ENCODE measurements at places on chromosomes 11 and 22.
A peak's percentile ranks its signal among the peaks of the same experiment; 100 is the strongest.

GRCh38 chr11:79139900-79140299, 300.9 kb downstream of the TENM4 start:
- DNase-seq = no peak

DNA sequence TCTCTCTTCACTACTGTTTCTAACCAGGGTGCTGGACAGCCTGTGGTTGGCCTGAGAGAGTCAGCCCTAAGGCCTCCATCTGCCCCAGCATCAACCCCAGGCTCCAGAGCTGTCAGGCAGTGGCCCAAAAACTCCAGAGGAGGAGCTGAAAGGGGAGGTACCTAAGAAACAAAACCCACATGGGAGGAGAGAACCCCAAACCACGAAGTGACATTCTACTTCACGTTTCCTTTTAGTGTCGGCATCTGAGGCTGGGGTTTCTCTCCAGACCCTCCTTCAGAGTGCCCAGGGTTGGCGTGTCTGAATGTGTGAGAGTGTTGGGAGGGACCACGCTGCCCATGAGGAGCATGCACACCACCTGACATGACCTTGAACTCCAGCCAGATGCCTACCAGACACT, 69.8 kb upstream of the NNMT start:
- no peak for DNase-seq

DNA sequence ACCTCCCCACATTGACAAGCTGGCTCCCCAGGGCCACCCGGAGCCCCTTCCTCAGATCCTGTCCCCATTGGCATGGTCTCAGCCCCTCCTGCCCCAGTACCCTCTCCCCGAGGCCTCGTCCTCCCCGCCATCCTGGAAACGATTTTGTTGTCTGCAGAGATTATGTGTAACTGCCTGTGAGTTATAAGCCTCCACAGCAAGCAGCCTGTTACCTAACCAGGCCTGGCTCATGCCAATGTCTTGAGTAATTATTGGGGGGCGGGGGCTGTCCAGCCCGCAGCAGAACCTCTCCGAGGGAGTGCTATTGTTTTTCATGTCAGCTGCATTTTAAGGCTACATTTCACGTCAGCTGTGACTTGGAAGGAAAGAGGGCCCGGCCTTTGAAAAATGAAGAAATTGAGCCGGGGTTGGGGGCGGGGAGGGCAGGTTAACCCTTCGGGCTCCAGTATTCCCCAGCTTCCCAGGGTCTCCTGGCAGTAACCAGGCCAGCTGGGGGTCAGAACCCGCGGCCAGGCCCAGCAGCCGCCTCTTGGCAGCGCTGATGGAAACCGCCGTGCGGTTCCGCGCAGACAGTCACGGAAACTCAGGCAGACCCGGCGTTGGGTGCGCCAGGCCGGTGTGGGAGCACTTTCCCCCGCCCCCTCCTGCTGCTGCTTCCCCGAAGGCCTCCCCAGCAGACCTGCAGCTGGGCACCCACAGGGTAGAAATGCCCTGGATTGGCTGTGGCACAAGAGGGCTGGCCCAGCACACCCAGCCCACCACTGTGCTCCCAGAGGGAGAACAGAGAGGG, 59.5 kb downstream of the CDKN1C start:
- no peak for DNase-seq

GRCh38 chr22:42134100-42135020, 3.8 kb upstream of the CYP2D6 start:
- DNase-seq = no peak

DNA sequence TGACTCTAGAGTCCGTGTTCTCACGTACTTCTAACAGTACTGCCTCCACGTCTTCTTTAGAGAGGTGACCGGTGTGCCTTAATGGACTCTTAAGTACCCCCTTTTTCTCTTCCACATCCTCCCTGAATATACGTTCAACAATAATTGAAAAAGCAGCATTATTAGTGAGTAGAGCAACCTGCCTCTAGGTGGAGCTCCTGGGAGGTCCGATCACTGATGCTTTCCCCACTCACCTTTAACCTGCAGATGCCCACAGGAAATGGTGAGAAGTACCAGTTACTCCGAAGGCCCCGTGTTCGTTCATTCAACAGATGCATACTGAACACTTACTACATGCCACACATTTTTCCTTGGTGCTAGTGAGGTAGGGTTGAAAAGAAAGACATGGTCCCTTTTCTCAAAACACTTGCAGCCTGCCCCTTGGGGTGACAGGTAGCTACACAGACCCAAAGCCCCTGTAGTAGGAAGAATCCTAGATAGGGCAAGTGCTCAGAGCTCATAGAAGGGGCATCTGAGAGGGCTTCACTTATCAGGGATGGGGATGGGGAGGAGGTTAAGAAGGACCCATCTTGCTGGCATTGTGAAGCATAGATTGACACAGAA, 72.7 kb downstream of the FEZ1 start:
- no peak for DNase-seq

GRCh38 chr11:26743622-26744021, 21.8 kb upstream of the SLC5A12 start:
- DNase-seq = no peak

DNA sequence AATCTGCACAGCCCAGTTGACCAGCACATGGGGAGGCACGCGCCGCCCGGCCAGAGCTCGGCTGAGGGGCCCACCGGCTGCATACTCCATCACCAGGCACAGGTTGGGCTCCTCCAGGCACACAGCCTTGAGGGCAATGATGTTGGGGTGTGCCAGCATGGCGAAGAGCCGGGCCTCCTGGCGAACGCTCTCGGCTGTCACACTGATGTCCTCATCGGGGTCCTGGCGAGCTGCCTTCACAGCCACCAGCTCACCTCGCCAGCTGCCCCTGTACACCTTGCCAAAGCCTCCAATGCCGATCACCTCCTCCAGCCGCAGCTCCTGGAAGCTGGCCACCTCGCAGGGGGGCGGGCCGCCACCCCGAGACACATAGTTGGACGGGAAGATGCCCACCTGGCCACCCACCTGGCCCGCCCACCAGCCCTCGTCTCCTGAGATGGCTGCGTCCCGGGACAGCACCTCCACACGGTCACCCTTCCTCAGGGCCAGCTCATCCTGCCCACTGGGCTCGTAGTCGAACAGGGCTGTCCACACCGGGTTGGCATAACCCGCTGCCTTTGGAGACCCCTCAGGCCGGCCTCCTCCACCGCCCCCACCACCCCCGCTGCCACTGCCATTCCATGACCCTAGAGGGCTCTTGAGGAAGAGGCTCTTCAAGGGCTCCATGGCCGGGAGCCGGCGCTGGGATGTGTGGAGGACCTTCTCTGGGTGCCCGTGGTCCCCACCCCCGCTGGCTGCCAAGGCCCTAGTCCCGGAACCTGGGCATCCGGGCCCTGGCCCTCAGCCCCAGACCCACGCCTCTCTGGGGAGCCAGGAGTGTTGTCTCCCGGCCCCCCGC, 711 bp downstream of the MAP3K11 start:
- no peak for DNase-seq

DNA sequence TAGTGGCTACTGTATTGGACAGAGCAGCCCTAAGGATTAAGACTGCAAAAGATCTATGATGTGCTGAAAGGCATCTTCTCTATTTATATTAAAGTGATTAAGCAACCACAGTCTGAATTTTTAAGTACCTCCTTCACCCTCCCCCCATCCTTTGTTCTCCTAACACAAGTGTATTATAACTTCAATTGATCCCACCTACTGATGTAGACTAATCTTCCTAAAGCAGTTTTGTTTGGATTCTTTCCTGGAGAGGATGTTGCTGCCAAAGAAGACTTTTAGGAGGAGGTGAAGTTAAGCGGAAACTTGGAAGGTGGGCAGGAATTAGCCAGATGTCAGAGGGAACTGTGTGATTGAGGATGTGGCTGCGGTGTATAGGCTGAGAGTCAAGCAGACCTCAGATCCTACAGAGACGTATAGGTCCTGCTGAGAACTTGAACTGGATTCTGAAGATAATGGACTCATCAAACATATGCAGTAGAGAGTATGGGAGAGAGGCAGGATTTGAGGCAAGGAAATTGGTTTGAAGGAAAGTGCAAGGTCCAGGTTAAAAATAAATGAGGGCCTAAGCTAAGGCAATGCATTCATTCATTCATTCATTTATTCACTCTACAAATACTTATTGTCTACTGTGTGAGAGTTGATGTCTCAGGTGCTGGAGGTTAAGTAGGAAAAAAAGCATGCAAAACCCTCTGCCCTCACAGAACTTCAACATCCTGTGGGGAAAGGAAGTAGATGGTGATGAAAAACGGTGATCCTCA, 5.2 kb upstream of the RASSF10 start:
- no peak for DNase-seq

- peak; percentile 39 for DNase-seq
Measured at GRCh38 chr22:43136255-43136654, 6.9 kb downstream of the MCAT start.

GRCh38 chr11:120249279-120250262, 9.6 kb downstream of the POU2F3 start:
- DNase-seq = no peak

GRCh38 chr11:9069862-9070470, 21.4 kb downstream of the SCUBE2 start:
- no peak for DNase-seq

GRCh38 chr22:25853078-25853477, 111.1 kb downstream of the MYO18B start:
- DNase-seq = no peak

GRCh38 chr22:49954354-49954753, 6.2 kb upstream of the PIM3 start:
- no peak for DNase-seq

- no peak for DNase-seq
Measured at GRCh38 chr11:43708776-43709175, 28.2 kb downstream of the HSD17B12 start.

- no peak for DNase-seq
Measured at GRCh38 chr11:126915430-126915829, 85.1 kb downstream of the KIRREL3 start.

GRCh38 chr11:19429108-19429760, 188.5 kb upstream of the E2F8 start:
- no peak for DNase-seq

GRCh38 chr22:48171271-48171691, 1408.8 kb downstream of the TBC1D22A start:
- no peak for DNase-seq

- DNase-seq = no peak
Measured at GRCh38 chr11:93467054-93467453, 76.1 kb downstream of the SMCO4 start.

DNA sequence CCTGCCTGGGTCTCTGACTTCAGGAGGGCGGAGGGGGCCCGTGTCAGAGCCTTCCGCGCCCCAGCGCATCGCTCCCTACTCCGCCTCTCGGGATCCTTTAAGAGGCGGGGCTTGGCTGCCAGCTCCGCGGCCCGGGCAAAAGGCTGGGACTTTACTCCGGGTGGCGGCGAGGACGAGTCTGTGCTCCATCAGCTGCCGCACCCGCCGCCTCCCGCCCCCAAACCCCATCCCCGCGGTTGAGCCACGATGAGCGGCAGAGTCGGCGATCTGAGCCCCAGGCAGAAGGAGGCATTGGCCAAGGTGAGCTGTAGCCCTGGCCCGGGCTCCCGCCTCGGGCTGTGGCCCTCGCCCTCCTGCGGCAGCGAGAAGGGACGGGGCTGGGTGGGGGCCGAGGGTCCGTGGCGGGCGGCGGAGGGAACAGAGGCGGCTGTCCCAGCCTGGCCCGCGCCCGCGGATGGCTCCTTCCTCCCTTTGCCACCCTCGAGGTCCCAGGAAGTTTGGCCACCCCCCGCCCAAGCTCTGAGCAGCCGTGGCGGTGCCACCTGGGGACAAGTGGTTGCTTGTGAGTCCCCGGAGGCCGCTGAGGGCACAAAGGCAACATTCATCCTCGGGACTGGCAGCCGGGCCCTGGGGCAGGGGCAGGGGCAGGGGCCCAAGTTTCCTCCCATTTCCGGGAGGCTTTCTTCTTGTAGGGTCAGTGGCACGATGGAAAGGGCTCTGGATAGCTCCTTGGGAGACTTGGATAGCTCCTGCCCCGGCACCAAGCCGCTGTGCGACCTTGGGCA, at the start of gene SEC14L2:
TSS of gene SEC14L2 (plus strand) at position 148 of the 785 bp plus-strand sequence. CDS start at position 247, 99 bp downstream.
- peak; percentile 18 for DNase-seq

- DNase-seq = no peak
Measured at GRCh38 chr11:95301474-95301873, 70.5 kb upstream of the SESN3 start.

DNA sequence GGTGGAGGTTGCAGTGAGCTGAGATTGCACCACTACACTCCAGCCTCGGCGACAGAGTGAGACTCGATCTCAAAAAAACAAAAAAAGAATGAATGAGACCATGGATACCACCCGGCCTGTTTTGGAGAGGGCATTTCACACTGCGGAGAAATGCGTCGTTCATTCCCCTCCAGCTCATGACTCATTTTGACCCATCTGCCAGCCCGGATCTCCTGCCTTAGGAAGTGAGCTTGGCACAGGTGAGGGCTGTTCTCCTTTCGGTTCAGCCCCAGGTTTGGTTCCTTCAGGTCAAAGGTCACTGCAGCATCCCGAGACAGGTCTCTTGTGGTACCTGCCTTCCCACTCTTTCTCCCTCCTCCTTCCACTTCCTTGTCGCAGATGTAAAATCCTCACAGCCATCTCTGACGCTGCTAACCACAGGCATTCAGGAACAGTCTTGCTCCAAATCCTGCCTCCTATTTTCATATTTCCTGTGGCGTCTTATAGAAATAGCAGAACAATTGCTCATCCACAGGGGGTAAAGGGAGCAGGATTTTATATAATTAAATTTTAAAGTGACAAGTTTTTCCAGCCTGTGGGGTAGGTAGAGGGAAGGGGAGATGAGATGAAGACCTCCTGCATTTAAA, 517.9 kb downstream of the NTM start:
- no peak for DNase-seq

DNA sequence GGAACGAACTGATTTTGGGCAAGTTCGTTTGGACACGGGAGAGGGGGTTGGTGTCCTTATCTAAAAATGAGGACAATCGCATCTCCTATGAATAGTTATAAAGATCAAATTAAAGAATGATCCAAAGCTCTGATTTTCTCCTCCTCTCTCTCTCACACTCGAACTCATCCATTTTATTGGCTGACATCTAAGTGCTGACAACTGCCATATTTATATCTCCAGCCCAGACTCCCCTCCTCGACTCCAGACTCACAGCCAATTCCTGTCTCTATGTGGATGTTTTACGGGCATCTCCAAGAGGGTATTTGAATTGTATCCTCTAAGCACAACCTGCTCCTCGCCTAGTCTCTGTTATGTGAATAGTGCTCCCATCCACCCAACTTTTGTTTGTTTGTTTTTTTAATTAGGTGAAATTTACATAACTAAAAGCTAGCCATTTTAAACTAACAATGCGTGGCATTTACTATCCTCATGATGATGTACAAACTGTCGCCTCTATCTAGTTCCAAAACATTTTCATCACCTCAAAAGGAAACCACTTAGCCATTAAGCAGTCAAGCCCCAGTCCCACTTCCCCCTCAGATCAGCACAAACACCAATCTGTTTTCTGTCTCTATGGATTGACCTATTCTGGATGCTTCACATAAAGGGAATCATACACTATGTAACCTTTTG, 4.0 kb downstream of the SYN3 start:
- DNase-seq = no peak

All from effector memory CD8-positive, alpha-beta T cell (primary cell).